ENCODE measurements at places on chromosomes 13 and 19.

DNA sequence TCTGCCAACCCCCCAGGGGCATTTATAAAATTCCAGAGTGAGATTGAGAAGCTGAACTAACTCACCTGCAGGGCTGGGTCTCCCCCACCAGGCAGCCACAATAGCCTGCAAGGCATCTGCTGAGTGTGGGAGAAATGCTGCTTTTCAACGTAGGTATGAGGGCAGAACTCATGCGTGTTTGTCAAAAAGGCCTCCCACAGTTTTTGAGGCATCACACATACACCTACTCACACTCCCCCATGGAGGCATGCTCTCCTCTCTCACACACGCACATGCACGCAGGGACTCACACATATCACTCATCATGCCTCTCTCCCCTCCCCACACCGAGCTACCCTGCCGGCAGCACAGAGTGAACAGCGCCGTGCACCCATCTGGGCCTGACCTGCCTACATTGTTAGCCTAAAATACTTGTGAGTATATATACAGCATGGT lies 390.5 kb downstream of the FGF9 start:
- no peak for DNase-seq

- no peak for DNase-seq
Measured at GRCh38 chr13:110270507-110270906, 36.5 kb downstream of the COL4A1 start.

DNA sequence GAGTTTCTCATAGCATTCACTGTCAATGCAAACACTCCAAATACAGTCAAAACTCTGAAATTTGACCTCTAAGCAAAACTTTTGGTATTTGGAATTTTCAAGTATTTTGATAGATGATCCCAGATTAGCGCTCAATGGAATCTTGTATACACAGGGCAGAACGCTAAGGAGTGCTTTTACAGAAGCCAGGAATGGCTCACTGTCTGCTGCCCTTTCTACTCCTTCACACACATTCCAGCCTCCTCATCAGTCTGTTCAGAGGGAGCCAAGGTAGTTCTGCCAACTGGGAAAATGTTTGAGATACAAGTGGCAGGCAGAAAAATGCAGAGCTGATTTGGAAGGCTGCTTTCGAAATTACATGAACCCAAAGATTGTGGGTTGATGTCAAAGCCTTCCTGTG lies 4.4 kb upstream of the STARD13 start:
- no peak for DNase-seq

- DNase-seq = peak; percentile 35
Measured at GRCh38 chr13:99916366-99917103, 55.0 kb downstream of the ZIC5 start.

- DNase-seq = no peak
Measured at GRCh38 chr19:58334691-58335249, 8.0 kb downstream of the ZSCAN22 start.

DNA sequence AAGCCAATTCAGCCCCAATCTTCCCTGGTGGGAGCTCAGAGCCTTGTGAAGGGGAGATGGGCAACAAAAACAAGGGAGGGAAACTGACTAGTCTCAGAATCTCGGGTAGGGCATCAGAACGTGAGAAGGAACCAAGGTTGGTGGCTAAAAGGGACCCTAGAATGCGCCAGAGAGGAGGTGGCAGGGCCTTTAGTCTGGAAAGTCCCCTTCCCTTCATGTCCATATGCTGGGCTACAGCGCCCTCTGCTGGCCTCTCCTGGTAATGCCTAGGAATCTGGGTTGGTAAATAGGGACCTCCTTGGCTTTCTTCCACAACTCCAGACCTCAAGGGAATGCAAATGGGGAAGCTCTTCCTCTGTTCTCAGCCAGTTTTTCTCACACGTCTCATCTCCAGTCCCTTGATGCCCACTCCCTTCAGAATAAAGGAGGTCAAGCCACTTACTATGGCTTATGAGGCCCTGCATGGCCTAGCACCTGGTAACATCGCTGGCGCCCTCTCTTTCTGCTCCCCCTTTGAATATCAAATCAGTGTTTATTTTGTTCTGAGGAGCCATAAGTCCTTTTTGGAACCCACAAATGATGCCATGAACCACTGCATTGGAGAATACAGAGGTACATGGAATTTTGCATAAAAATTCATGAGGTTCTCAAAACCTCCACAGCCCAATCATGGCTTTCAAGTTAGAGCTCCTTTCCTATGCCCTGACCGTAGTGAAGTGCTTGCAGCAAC lies 1.4 kb upstream of the CCDC97 start:
- DNase-seq = no peak

DNA sequence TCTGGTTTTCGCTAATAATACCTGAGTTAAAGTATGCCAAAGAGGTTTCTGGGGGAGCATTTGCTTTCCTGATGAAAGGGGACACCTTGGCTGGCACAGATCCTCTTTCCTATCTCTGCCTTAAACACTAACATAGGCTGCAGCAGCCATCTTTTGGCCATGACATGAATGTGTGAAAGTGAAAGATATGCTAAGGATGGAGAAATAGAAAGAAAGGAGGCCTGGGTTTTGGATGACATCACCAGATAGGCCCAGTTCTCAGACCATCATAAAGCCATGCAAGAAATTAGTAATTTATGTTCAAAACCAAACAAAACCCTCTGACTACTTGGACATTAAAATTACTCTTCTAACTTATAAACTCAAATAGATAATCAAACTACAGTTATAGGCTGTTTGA lies 279.7 kb downstream of the COG6 start:
- DNase-seq = no peak

GRCh38 chr13:21747456-21747855 lies 76.6 kb downstream of the FGF9 start:
- no peak for DNase-seq
